HL-60 (cell line): ENCODE measurements at places on chromosomes 7 and 10.

DNA sequence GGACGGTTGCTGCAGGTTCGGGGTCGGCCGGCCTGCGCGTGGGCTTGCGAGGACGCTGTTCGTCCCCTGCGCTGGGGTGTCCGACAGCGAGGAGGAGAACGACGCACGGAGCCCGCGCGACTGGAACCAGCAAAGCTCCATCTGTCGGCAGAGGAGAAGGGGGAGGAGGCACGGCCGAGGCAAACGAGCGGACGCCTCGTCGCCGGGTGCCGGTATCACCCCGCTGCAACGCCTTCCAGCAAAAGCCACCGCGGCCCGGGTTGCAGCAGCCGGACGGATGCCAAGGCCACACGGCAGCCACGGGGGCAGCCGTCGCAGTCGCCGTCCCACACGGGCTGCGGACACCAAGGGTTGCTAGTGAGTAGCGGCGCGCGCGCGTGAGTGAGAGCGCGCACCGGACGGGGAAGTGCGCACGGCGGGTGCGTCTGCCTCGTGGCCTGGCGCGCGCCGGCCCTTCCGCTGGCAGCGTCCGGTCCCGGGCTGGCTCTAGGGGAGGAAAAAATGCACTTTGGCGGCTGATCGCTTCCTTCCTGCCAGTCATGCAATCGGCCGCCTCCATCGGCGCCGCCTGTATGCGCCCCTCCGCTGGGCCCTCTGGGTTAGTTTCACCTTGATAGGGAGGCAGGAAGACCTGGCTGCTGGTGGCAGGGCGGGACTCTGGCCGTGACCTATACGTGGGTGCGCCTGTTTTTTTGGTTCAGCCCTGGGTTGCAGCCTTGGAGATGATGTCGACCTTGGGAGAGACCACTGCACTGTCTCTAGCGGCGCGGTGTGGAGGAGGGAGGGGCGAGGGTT lies 434 bp downstream of the STAMBPL1 start:
- DNase-seq = peak; percentile 82

DNA sequence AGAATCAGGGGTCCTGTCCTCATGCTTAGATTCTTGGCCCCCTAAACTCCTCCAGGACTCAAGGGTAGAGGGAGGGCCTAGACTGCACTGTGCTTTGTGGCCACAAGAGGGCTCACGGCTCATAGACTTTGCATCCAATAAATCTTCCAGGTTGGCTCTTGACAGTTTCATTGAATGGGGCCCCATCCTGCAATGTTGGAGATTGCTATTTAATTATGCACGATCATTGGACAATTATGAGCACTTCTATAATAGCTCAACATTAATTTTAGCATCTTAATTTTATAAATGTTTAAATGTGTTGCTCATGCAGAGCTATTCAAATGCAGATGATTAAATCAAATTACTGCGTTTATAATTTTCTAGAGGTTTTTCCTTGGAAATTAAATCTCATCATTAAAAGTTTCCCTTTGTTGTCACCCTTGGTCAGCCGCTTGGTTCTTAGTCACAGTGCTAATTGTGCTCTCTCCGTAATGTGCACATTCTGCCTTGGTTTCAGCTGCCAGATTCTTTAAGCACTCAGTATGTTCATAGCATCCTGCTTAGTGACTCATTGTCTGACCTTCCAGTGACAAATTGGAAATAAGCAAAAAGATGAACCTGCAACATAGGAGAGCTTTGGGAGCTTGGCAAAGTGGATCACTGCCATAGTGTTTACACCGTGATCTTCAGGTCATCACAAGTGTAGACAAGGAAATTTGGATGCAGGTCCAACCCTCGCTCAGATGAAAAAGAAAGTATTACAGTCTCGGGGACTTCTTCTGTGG lies 33.4 kb upstream of the PLPP4 start:
- peak; percentile 2 for DNase-seq

DNA sequence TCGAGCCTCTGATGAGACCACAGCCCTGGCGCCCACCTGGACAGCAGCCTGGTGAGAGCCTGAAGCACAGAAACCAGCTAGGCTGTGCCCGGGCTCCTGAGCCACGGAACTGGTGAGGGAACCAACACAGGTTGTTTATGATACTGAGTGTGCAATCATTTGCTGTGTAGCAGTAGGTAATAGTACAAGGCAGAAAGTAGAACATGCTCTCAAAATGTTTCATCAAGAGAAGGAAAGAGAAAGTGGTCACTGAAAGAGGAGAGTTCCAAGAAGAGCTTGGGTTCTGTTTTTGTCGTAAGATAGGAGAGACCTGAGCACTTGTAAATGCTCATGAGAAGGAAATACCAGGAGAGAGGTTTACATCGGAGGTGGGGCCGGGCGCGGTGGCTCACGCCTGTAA lies 208.2 kb downstream of the FAM107B start:
- DNase-seq = no peak

GRCh38 chr10:95613330-95613729 lies 43.2 kb downstream of the ALDH18A1 start:
- DNase-seq = no peak

- DNase-seq = no peak
Measured at GRCh38 chr10:60167050-60167449, 222.6 kb downstream of the ANK3 start.

GRCh38 chr7:80370587-80370986 lies 141.3 kb downstream of the GNAT3 start:
- no peak for DNase-seq

DNA sequence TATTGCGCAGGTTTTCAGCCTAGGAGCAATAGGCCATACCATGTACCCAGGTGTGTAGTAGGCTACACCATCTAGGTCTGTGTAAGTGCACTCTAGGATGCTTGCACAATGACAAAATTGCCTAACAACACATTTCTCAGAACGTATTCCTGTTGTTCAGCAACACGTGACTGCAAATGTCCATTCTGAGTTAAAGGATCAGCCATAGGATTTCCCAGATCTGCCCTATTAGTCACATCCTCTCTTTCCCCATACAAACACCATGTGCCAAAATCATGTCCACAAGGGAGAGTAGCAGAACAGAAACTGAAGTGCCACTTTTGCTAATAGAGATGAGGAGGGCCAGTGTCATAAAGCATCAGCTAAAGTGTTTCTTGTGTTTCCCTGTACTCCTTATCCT lies 42.6 kb upstream of the AMPH start:
- DNase-seq = peak; percentile 24

- DNase-seq = peak; percentile 22
Measured at GRCh38 chr7:29345590-29345989, 151.0 kb downstream of the CHN2 start.

DNA sequence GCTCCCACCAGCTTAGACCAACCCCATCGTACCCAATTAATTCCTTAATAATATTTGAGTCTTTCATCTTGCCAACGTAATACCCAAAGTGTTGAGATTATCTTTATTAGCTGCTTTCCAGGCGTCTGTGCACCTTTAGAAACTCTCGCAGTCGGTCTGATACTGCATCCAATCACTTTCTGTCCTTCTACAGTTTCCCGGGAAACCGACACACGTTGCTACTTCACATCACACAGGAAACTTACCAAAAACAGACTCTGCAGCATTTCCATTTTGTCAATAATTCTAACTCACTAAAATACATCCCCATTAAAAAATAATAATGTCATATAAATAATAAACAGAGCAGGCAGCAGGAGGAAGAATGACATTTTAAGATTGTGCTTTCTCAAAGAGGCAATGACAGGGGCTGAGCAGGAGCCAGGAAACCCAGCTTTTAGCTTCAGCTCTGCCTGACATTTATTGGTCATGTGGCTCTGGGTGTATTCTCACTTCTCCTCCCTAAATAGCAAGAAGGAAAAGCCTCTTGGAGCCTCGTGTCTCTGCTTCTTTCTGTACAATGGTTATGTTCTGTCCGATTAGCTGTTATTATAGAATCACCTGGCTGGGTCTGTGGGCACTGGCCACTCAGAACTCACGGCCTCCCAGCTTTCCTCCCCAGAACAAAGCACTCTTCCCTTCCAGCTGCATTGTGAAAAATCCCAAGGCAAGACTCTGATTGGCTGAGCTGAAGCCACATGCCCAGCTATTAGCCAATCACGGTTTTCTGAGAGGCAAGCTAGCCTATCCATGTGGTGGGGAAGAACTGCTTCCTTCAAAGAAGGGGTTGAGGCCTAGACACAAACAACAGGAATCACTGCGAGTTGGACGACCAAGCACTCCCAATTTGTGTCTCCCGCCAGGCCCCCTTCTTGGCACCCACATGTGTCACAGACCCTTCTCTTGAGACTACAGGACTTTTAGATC lies 424.7 kb upstream of the FOXK1 start:
- DNase-seq = no peak
